ENCODE measurements at places on chromosomes 7 and 10. TPM values are rescaled to one million over a fixed set of nuclear protein-coding genes. Genes with fewer than 3 reads are reported as not detected.

GRCh38 chr7:54785261-54785660 is 26.2 kb upstream of the SEC61G start:
- no peak for DNase-seq

The C10orf90 gene
- not detected for total RNA-seq

The HDAC9 gene
- total RNA-seq: 64.8 TPM

GRCh38 chr7:7330997-7331396 is 148.7 kb downstream of the C1GALT1 start:
- DNase-seq: no peak

The LRRD1 gene
- total RNA-seq: 0.17 TPM

- no peak for DNase-seq
Measured at GRCh38 chr7:135499818-135500217, 10.1 kb downstream of the CNOT4 start.

- DNase-seq: no peak
Measured at GRCh38 chr7:31633894-31634494, 53.0 kb upstream of the PPP1R17 start.
